ENCODE measurements at places on chromosomes 4 and X.

DNA sequence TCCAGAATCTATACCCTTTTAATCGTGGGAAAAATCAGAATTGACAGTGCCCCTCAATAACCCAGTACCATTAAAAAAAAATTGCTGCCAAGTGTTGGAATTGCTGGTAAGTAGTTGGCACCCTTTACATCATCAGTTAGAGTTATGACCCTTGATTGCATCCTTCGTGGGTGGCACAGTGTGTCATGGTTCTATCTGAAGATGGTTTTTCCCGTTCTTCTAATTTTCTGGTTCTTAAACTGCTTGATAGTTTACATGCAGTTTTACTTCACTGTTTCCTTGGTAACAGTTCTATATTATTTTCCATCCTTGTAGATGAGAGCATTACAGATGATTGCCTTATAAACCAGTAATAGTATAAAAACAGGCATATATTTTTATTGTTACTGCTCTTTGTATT lies 3.2 kb downstream of the FRMPD4 start:
- DNase-seq: no peak

DNA sequence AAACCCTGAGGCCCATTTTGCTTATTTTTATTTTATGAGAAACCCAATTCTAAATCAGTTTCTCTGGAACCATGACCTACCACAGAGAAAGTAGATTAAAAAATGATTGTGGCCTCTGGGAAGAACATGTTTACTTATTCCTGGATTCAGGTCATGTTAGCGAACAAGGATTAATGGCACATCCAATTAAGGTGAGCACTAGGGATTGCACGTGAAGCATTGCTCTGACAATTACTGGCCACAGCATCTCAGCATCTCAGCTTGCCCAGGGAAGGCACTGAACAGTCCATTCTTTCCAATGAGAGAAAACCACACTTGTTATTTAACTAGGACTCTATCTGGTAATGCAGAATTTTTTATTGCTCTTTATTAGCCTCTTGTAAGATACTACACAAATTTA lies 119.8 kb downstream of the ZNF330 start:
- DNase-seq: no peak

DNA sequence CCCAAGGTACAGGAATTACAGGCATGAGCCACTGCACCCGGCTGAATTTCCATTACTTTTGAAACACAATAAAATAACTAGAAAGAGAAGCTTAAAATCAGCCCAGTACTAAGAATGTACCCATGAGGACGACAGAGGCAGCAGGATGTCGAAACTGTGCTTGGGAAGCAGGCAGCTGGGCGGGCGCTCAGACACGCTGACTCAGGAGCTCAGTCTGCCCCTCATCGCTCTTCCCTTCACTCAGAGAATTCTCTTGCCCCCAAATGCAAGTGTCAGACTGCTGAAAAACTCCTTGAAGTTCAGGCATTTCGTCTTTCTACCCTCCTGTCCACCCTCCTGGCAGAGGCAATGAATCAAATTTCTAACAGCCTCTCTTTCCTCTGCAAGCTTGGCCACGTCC lies 41.0 kb upstream of the CDKN2AIP start:
- DNase-seq: no peak

GRCh38 chrX:13797512-13797911 lies 19.4 kb downstream of the GPM6B start:
- no peak for DNase-seq

- DNase-seq: no peak
These were observed 99.0 kb downstream of the STIM2 start for GRCh38 chr4:26959654-26960047.

DNA sequence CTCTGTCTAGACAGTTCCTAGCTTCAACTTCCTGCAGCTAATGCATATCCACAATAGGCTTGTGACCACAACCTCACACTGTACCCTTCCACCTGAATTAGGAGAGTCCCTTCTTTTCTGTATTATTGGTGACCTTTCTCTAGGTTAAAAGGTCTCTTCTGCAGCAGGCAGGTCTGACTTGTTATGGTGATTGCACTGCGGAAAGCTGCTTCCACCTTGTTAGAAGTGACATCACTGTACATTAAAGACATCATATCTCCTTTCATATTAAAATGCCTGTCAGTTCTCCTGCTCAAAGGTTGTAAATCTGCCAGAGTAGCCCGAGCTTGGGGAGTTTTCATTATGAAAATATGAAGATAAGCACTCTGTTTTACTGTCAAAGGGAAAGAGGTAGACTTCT lies 21.5 kb upstream of the LSM6 start:
- no peak for DNase-seq

DNA sequence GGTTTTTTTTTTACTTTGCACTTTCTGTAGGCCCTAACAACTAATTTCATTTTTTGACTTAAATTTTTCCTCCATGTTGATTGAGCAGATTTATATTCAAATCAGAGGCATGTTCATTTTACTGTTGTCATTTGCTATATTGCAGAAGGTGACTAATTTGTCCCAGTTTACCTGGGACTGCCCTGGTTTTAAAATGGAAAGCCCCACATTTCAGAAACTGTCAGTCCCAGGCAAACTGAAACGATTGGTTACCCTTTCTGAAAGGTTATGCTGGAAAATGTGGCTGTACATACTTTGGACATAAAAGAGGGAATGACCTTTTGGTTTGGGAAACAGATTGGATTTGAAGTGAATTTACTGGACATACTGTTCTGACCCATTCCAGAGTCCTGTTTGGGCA lies 160.0 kb downstream of the SPCS3 start:
- DNase-seq: no peak

DNA sequence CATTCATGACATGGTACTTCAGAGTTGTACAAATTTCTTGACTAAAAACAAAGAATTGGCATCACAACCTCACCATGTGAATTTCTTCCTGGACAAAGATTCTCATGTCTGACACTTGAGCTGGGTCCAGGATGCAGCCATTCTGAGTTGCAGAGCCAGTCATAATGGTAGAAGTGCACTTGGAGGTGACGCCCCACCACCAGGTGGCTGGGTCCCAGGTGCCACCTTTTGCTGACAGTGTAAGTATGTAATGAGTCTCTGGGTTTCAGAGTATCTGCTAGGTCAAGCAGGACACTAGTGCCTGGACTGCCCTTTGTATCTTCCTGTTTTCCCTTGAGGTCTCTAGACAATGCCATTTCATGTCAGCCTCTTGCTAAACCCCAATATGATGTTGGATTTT lies 36.6 kb upstream of the WDR1 start:
- DNase-seq: no peak

GRCh38 chrX:19875050-19875431 lies 12.4 kb downstream of the SH3KBP1 start:
- DNase-seq: peak; percentile 34

- no peak for DNase-seq
These were observed 6.6 kb upstream of the GBA3 start for GRCh38 chr4:22686141-22686540.

DNA sequence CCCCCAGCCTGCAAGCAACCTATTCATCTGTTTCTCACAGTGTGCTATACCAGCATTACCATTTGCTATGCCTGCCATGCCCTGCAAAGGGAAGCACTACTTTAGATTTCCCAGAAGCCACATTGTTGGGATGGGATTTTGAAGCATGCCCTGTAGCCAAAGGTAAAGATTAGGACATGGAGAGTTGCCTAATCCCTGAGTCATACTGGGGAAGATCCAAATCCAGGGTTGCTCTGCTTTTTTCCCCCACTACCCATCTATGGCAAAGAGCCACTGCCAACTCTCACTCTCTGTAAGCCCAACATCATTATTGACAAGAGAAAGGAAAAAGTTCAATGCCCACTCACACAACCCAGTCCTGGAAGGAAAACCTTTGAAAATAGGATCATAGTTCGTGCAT lies 36.7 kb upstream of the TMEM164 start:
- no peak for DNase-seq

- no peak for DNase-seq
These were observed 141.1 kb upstream of the MID1 start for GRCh38 chrX:10761447-10761846.

DNA sequence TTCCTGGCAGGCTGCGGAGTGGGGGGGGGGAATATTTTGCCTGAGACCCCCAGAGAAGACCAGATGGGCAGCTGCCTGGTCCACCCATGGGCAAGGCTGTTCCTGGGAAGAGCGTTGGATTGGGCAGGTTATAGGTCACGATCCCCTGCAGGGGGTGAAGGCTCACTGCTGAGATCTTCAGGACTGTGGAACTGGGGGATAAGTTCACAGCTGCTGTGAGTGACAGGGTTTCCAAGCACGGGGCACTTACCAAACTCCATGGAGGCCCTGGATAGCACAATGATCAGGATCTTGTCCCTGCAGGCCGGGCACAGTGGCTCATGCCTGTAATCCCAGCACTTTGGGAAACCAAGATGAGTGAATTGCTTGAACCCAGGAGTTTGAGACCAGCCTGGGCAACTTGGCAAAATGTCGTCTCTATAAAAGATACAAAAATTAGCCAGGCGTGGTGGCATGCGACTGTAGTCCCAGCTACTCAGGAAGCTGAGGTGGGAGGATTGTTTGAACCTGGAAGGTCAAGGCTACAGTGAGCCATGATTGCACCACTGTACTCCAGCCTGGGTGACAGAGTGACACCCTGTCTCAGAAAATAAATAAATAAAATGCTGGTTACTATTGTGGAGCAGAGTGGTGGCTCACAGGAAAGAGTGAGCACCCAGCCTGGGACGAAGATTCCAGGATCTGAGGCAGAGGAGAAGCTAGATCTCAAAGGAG lies 68.0 kb upstream of the HELT start:
- no peak for DNase-seq

- no peak for DNase-seq
These were observed 83.9 kb upstream of the NKX1-1 start for GRCh38 chr4:1490011-1490653.

DNA sequence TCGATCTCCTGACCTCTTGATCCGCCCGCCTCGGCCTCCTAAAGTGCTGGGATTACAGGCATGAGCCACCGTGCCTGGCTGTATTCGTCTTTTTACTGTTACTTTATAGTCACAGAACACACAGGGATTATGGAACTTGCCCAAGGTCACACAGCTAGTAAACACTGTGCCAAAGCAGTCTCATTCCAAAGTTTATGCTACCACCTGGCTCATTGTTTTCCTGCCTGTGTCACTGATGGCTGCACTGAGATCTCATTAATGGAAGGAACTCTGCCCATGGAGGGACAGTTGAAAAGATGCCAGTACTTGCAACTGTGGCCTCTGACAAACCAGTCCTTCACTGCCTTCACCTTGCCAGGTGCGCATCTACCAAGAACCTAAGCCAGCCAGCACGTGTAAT lies 517.7 kb downstream of the BCOR start:
- DNase-seq: no peak

DNA sequence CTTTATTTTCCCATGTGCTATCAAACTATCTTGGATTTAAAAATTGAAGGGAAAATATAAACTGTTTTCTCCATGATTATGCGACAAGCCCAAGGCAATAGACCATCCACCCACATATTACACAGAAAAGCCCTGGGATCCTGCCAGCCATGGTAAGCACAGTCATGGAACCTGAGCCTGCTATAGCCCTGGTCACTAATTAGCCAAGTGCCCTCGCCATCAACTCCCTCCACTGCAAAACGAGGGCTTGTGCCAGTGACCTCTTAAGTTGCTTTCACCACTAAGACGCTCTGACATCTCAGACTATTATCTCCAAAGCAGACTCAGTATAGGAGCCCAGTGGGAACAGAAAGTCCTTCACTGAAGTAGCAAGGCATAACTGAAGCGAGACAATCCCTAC lies 69.2 kb downstream of the NLGN4X start:
- no peak for DNase-seq

- DNase-seq: no peak
These were observed 1804.3 kb upstream of the PCDH10 start for GRCh38 chr4:131344761-131345160.

GRCh38 chr4:108774809-108775530 lies 12.1 kb upstream of the ETNPPL start:
- DNase-seq: no peak

DNA sequence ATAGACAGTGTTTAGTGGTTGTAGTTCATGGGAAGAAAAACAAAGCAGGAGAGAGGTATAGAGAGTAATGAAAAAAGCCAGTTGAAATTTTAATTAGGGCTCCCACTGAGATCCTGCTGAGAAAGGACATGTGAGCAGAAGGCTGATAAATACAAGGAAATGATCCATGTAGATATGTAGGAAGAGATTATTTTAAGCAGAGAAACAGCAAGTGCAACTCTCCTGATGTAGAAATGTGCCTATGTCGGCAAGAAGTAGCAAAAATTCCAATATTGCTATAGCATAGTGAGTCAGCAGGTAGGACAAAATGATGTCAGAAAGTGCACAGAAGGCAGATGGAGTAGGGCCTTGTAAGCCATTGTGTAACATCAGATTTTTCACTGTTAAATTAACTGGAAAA lies 1027.3 kb downstream of the PCDH18 start:
- DNase-seq: no peak

- no peak for DNase-seq
These were observed 62.5 kb downstream of the BANK1 start for GRCh38 chr4:101853028-101853427.

DNA sequence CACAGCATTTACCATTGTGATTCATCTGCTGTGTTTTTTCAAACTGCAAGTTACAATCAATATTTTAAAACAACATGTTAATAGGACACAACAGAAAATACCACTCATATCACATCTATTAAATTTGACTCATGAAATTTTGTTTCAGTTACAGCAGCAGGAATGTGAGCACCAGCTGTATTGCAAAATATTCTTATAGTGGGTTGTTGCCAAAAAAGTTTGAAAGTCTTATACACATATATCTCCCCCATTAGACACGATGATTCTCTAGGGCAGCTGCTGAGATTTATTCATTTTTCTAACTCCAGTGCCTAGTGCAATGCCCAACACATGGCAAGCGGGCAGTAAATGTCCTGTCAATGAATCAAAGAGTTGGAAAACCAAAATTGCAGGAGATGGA lies 26.6 kb upstream of the NKX3-2 start:
- DNase-seq: no peak

GRCh38 chr4:53697016-53697685 lies 105.9 kb upstream of the LNX1 start:
- no peak for DNase-seq

GRCh38 chrX:136457303-136457917 lies 30.3 kb upstream of the BRS3 start:
- no peak for DNase-seq

- no peak for DNase-seq
These were observed 129.1 kb upstream of the NAP1L5 start for GRCh38 chr4:88826771-88827170.

DNA sequence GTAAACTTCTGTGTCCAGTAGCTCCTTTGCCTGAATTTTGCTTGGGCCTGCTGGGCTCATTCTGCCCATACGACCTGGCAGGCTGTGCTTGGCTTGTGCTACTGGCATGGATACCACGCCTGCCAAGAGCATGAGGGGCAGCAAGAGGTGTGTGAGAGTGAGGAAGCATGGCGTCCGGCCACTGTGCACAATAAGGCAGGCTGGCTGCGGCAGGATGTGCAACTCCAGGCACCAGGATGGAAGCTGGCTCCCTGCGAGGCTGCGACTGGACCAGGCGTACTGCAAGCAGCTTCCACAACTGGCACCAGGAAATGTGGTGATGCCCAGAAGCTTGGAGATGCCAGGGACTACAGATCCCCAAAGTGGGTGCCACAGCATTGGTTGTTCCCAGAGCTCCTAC lies 709.3 kb downstream of the PCDH18 start:
- no peak for DNase-seq

- no peak for DNase-seq
These were observed 670 bp downstream of the PAPSS1 start for GRCh38 chr4:107719207-107719921.
